ENCODE measurements at places on chromosomes 1 and 21. TPM values are rescaled to one million over a fixed set of nuclear protein-coding genes. Genes with fewer than 3 reads are reported as not detected.
A peak's percentile ranks its signal among the peaks of the same experiment; 100 is the strongest.

DNA sequence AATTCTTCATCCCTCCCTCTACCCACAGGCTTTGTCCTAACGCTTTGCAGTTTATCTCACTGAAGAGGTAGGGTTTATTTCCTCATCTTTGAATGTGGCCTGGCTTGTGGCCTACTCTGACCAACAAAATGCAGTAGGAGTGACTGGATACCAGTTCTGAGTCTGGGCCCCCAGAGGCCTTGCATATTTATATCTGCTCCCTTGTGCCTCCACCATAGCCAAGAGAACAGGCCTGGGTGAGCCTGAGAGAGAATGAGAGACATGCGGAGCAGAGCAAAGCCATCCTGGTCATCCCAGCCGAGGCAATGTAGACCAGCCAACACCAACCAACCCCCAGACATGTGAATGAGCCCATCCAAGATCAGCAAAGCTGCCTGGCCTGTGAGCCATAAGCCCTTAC lies 30.3 kb downstream of the SMIM12 start:
- no peak for DNase-seq

ADAMTS5 gene
- total RNA-seq, result 0.10 TPM

DNA sequence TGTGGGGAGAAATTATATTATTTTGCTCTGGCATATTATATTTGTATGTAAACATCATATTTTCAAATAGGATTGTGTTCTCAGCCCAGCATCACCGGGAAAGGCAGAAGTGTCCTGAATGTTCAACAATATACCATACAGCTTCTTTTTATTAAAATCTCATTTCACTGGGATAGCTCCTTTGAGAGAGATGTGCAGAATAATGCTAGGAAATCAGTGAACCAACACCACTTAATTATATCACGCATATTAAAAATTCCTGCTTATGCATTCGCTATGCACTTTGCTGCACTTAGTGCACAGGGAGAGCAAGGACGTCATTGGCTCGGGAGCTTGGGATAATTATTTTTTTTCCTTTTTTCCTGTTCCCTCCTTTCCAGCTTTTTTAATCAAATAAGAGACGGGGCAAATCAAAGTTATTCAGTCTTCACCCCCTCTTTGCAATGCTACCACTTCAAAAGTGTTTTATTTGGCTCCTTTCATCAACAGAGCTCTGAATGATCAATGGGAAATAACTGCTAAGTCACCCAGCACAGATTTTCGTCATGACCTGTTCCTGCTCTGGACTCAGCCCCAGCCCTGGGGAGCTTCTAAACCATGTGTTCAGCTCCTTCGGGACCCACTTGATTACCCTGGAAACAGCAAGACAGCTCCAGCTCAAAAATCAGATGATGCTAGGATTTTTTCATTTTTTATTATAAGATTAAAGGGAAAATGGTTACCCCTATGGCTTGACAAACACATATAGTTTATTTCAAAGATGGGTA lies 165.5 kb upstream of the DUSP10 start:
- no peak for DNase-seq

DNA sequence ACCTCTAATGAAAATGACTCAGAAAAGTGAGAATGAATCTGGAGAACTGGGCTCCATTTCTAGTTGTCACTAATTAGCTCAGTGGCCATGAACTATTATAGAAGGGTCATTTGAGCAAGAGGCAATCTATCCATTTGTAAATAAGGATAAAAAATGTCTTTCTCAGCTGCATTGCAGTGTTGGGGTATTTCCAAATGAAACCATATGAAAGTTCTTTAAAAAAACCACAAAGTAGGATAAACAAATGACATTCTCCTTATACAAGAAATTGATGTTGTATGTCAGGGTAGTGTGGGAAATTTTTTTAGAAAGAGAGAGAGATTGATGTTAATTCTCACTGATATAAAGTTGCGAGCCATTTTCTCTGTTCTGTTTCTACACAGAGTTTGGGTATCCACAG lies 26.0 kb downstream of the FMO3 start:
- DNase-seq, result no peak

DNA sequence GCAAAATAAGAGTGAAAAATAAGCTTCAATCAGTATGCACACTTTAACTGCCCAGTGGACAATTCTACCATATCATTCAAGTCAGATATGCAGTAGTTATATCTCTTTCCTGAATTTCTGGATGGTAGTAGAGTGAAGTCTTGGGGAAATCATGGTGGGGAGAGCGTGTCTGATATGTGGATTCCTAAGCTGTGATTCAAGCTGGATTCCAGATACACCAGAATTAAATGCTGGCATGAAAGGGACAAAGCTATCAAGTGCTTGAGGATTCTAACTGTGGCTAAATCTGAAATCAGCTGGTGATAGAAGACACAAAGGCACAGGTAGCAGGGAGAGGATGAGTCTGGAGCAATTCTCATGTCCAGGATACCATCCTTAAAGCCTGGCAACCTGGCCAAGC lies 323.5 kb downstream of the DUSP10 start:
- DNase-seq, result no peak

DNA sequence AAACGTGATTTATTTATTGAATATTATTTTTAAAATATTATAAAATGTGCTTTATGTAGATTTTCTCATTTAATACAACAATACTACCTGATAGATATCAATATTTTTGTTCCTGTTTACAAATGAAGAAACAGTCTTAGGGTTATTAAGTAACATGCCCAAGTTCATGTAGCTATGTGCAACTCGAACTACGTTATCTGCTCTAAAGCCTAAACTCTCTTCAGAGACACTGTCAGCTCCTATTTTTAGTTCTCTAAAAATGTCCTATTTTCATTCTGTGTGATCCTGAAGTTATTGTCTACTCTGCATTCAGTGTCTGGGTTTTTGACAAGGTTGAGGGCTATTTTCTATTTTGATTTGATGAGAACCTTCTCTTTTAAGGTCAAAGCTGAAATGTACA lies 550.1 kb upstream of the B3GALT2 start:
- DNase-seq, result no peak

- no peak for DNase-seq
Observed at GRCh38 chr1:43772978-43773377, 65.6 kb downstream of the ST3GAL3 start.

DNA sequence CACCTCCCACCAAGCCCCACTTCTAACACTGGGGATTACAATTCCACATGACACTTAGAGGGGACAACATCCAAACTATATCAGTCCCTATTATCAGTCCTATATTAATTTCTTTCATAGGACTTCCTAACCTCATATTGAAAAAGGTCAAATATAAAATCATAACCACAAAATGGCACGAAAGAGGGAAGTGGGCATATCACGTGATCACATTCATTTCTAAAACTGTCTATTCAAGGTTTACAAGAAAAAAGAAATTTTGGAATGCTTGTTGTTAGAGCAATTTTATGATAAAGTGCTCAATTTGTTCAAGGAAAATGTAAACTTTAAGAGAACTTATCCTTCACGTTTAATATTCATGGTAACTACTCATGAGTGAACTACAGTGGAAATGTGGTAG lies 13.2 kb upstream of the CDC7 start:
- no peak for DNase-seq

GRCh38 chr1:12486401-12487005 lies 131.5 kb downstream of the DHRS3 start:
- DNase-seq, result no peak

- DNase-seq, result no peak
Observed at GRCh38 chr1:81512252-81513003, 288.3 kb upstream of the ADGRL2 start.

PEAR1 gene
- total RNA-seq, result 8.8 TPM

GRCh38 chr1:113648478-113648877 lies 110.8 kb downstream of the PHTF1 start:
- no peak for DNase-seq

RSPH1 gene
- total RNA-seq, result 0.52 TPM

GRCh38 chr1:78759881-78760280 lies 110.2 kb downstream of the IFI44 start:
- no peak for DNase-seq

- DNase-seq, result peak; percentile 58
Observed at GRCh38 chr1:215263636-215264035, 181.1 kb downstream of the KCNK2 start.

DNA sequence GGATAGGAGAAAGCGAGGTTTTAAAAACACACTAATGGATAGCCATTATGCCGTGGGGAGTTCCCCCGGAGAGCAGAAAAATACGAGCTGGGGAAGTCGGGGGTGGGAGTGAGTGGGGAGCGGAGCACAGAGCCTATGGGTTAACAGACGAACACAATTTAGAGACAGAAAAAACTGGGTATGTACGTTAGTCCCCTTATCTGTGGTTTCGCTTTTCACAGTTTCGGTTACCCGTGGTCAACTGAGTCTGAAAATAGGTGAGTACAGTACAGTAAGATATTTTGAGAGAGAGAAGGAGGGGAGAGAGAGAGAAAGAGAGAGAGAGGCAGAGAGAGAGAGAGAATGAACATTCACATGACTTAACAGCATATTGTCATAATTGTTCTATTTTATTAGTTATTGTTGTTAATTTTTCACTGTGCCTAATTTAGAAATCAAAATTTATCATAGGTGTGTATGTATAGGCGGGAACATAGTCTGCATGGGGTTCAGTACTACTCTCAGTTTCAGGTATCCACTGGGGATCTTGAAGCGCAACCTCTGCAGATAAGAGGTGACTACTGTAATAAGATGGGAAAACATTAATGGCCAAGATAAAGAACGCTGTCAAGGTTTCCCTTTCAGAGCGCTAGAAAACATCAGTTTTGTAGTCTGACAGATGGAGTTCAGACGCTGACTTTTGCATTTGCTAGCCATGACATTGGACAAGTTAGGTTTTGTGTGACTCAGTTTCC lies 125.6 kb upstream of the LMO4 start:
- DNase-seq, result no peak

DNA sequence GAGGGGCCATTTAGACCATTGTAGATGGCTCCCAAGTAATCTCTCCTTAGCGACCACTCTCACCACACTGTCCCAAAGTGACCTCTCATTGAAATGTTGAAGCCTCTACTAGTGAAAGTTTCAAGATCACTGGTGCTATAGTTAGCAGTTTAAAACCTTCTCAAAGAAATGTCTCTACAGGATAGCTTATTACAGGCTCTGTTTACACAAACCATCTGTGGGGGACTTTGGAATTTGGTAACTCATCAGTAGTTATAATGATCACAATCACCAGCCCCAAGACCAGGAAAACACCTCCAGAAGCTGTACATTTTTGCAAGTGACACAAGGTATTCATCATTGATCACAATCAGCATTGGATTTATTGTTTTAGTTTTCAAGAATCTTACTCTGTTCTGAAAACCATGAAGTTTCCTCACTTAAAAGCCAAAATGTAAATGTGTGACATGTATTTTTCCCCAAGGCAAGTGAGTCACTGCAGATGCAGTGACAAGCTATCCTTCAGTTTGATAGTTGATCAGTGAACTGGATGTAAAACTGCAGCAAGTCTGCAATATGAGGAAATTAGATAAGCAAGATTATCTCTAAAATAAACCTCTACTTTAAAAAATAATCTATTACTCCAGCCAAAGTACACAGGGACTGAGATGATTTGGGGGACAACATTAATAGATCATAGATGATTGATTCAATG lies 41.9 kb downstream of the C21orf91 start:
- DNase-seq, result no peak

DNA sequence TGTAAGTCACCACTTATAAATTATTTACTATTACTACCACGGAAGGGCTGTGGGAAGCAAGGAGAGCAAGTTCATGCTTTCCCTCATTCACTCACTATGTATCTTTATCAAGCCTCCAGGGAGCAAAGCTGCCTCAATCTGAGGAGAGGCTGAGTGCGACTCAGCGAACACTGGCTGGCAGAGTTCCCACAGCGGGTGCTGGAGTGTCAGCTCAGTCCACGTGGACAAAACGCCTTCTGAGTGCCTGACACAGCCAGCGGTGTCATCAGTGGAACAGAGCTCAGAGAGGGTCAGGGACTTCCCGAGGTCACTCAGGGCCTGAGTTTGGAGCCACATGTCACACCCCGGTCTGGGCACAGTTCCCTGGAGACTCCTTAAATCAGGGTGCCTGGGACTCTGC lies 16.9 kb downstream of the MATN1 start:
- DNase-seq, result peak; percentile 29

- no peak for DNase-seq
Observed at GRCh38 chr1:245879091-245879490, 628.0 kb downstream of the SMYD3 start.

DNA sequence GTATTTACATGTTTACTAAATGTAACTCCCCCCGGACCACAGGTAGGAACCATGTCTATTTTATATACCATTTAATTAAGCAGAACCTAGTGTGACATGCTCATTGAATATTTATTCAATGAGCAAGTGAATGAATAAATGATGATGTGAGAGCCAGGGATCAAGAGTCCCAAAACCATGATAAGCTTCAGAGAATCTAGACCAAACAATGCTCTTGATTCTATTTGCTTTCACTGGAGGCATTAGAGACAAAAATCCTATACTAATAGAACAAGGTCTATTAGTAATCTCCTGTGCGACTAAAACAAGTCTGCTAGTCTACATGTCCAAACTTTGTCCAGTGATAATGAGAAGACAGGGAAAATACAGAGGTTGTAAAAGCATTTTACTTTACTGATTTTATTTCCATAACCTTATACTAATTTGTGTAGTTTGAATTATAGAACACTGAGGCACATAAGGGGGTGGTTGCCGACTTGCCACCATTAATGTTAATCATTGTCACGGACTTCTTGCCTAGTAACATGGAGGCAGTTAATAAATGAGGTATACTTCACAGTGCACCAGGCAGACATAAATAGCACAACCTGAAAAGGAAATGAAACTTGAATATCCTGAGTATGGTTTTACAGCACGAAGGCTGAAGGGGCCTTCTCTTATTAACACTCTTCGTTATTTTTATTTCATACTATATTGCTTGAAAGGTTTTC lies 69.8 kb downstream of the TBX15 start:
- DNase-seq, result no peak

GRCh38 chr21:20647607-20648006 lies 350.6 kb upstream of the NCAM2 start:
- DNase-seq, result peak; percentile 34

DNA sequence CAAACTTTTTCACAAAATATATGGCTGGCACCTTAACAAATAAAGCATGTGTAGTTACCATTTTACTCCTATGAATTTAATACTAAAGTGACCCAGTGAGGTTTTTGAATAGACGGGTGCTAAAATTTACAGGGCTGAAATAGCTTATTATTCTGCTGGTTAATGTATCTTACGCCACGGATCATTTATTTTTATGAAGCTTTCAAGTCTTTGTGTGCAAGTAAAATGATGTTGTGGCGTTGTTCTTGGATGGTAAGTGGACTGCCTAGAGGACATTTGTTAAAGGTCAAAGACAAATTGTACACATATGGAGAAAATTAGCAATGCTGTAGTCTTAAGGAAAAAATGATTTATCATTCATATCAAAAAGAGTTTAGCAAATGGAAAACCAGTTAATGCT lies 22.8 kb downstream of the INSL5 start:
- no peak for DNase-seq

- no peak for DNase-seq
Observed at GRCh38 chr1:101112051-101112780, 86.6 kb upstream of the DPH5 start.

S100B gene
- total RNA-seq, result not detected

- DNase-seq, result no peak
Observed at GRCh38 chr21:32320726-32321125, 22.1 kb downstream of the MRAP start.

TMEM79 gene
- 8.1 TPM for total RNA-seq
